ENCODE measurements at places on chromosomes 7 and 10.

GRCh38 chr7:133822868-133823552 is 304.1 kb upstream of the LRGUK start:
- DNase-seq: no peak

- DNase-seq: no peak
Observed at GRCh38 chr10:69901628-69902505, 100.2 kb downstream of the COL13A1 start.

DNA sequence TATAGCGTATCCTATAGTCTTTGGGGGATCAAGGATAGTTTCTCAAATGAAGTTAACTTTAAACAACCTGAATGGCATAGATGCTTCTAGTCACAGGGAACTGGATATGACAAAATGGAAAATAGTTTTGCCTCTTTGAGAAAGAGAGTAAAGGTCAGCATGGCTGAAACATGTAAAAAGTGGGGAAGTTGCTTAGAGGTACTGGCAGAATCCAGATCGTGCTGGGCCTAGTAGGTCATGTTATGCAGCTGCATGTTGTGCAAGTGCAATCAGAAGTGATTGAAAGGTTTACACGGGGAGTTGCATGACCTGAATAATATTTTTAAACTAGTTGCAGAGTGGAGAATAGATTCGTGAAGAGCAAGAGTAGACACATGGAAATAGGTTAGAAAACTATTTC is 201.1 kb upstream of the HDAC9 start:
- DNase-seq: no peak

DNA sequence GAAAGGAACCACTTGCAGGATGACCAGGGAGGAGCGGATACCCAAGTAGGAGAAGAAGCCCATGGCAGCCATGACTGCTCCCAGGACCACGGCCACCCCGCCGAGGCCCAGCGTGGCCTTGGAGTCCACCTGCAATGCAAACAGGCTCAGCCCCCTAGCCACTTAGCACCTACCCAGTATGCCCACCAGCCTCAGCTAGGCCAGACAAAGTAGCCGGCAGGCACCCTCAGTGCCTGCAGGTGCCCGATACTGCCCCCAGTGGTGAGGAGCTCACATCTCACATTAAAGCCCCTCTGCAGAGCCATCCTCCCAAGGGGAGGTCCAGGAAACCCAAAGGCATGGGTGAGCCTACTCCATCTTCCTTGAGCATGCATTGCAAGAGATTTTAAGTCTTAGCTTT is 6.6 kb downstream of the NPC1L1 start:
- peak; percentile 47 for DNase-seq

DNA sequence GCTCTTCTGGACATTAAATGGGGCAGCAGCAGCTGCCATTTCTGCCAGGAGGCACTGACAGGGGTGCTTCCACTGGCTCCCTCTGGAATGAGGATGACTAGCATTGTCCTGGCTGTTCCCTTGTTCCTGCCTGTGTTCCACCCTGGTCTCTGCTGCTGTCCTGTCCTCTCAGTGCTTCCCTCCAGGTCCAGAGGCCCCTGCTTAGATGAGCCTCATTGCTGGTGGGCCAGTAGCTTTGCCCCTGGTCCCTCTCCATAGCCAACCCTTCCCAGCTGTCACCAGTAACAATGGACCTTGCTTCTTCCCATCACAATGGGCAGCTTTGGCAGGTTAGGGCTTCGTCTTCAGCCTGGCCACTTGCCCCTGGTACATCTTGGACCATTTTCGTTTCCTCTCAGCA is 561.1 kb downstream of the TCERG1L start:
- no peak for DNase-seq

DNA sequence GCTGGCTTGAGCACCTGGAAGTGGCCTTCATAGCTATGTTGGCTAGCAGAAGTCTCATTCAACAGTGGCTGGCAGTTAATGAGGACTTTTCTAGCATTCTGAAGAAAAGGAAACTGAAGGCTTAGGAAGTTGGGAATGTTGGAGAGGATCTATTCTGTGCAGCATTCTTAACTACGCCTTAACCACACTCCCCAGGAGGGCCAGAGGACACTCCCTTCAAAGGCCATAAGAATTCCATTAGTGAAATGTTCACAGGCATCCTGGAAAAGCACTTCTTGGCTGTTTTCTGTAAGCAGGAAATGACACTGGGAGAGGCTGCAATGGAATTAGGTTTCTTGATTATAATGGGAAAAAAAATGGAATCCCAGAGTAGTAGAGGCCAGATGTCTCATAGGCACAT is 188.9 kb downstream of the ARHGAP12 start:
- DNase-seq: no peak

GRCh38 chr10:87505366-87506111 is 846 bp downstream of the MINPP1 start:
- peak; percentile 55 for DNase-seq

DNA sequence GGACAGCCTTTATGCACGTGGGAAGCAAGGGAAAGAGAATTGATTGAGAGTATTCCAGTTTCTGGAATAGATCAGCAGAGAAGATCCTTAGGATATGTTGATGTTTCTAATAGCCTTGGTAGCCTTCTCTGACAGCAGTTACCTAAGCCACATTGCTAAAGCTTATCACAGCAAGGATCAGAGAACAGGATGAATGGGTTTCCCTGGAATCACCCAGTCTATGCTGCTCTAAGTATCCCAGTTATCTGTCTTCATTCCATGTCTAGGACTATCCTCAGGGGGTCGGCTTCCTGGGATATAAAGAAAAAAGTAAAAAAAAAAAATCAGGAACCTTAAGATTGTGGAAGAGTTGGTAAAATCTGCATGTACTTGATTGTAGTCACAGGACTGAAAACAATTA is 352.0 kb upstream of the AKR1E2 start:
- DNase-seq: no peak

GRCh38 chr7:88001744-88002530 is 67.9 kb downstream of the ADAM22 start:
- DNase-seq: no peak

DNA sequence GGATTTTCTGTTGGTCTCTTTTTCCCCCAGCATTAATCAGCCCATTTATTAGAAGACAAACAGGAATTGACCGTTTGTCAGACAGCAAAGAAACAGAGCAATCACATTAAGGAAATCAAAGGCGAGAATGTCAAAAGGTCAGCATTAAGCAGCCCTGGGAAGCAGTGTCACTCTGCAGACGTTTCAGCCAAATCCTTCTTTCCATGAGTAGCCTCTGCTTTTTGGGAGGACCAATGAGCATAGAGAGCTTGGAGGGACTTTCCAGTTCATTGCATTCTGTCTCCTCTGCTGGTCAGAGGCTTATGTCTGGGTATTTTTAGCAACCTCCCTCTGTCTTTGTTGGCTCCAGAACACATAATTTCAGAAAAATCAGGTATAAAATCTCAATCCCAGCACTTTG is 481.4 kb downstream of the GALNT17 start:
- no peak for DNase-seq

GRCh38 chr7:52691257-52691656 is 344.2 kb upstream of the POM121L12 start:
- no peak for DNase-seq

- DNase-seq: no peak
Observed at GRCh38 chr10:33120275-33120674, 162.2 kb upstream of the ITGB1 start.

- DNase-seq: no peak
Observed at GRCh38 chr7:156155988-156156733, 343.9 kb upstream of the SHH start.

DNA sequence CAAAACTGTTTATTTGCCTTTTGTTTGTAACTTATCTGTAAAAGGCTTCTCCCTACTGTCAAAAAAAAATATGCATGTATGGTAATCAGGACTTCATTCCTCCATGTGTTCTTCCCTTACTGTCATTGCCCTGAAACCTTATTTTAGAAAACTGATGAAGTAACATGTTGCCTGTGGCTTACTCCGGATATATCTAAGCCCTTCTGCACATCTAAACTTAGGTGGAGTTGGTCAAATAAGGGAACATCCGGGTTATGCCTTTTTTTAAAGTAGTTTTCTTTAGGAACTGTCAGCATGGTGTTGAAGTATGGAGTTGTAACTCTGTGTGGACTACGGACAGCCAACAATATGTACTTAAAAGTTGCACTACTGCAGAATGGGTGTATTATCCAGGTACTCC is 6.2 kb downstream of the SAR1A start:
- DNase-seq: no peak
